T-cell (primary cell): ENCODE measurements at places on chromosomes 3 and 15.

DNA sequence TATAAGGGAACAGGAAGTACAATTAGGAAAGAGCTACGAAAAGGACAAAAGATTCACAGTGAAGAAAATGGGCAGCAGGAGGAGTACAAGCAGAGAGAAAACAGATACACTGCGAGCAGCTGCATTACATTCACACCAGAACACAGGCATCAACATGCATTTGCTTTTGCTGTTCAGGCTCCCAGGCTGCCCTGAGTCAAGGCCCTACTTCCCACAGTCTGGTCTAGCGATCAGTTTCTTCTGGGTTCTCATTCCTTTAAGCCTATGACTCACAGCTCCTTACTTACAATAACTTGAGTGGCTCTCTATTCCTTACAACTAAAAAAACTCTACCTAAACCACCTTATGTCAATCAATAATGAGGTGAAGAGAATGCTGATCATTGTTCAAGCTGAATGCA, 24.5 kb upstream of the ZNF445 start:
- no peak for DNase-seq

GRCh38 chr15:78347586-78348543, 7.7 kb downstream of the CRABP1 start:
- DNase-seq = no peak

GRCh38 chr15:31304751-31305365, 21.8 kb upstream of the KLF13 start:
- no peak for DNase-seq

GRCh38 chr3:105473521-105474223, 107.0 kb downstream of the ALCAM start:
- DNase-seq = no peak

- no peak for DNase-seq
Measured at GRCh38 chr15:26882112-26882511, 15.2 kb downstream of the GABRA5 start.

GRCh38 chr3:190617185-190617584, 103.3 kb downstream of the IL1RAP start:
- DNase-seq = no peak

DNA sequence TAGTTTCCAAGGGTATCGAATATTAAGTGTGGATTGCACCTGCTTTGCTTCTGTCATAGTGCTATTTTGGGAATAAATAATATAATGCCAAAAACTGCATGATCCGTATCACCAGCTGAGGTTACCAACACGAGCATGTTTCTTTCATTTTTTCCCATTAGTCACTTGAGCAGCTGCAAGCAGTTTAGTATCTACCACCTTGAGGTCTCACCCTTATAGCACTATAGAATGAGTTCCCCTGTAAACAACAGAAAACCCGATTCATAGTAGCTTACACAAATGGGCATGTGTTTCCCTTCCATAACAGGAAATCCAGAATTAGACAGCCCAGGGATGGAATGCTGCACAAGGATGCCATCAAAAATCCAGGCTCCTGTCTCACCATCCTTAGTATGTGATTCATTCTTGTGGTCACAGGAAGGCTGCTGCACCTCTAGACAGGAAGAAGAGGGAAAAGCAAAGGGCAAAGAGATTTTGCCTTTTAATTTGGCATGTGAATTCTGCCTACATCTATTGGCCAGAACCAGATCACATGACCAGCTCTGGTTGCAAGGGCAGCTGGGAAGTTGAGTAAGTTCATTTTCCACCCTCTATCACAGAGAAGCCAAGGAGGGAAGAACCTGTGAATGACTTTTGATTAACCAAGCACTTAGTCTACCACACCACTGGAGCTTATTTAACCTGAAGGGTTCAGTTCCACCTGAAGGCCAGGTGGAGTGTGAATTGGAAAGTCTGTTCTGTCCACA, 91.3 kb upstream of the SLC25A36 start:
- DNase-seq = no peak

GRCh38 chr15:98127586-98127985, 167.1 kb downstream of the ARRDC4 start:
- DNase-seq = no peak

GRCh38 chr3:40179016-40179415, 130.5 kb upstream of the EIF1B start:
- no peak for DNase-seq

DNA sequence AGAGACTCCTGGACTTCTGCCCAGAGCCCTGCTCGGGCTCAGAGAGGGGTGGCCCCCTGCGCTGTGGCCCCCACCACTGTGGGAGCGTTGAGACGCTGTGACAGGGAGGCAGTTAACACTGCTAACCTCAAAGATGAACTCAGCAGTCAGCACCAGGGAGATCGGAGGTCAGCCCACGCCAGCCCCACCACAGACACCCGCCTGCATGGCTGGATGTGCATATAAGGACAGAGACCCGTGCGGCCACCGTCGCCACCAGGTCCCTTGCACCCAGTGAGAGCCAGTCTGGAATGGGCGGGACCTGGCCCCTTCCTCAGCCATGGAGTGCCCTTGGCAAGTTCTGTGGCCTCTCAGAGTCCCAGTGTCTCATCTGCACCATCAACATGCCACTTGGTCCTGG, 48.5 kb upstream of the FURIN start:
- DNase-seq = no peak

DNA sequence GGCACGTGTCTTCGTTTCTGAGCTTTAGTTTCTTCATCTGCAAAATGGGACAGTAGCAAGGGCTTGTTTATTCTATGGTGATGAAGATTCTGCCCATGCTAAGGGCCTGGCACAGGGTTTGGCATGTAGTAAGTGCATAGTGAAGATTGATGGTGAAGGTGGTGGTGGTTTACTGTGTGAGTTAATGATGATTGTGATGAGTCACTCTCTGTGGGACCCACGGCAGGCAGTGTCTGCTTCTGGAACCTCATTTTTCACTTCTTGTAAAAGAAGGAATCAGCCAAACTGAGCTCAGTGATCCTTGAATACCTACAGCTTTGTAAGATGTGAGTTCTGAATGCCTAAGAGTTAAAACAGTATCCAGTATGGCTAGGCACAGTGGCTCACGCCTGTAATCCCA, 86.2 kb upstream of the LRTM1 start:
- DNase-seq = no peak

DNA sequence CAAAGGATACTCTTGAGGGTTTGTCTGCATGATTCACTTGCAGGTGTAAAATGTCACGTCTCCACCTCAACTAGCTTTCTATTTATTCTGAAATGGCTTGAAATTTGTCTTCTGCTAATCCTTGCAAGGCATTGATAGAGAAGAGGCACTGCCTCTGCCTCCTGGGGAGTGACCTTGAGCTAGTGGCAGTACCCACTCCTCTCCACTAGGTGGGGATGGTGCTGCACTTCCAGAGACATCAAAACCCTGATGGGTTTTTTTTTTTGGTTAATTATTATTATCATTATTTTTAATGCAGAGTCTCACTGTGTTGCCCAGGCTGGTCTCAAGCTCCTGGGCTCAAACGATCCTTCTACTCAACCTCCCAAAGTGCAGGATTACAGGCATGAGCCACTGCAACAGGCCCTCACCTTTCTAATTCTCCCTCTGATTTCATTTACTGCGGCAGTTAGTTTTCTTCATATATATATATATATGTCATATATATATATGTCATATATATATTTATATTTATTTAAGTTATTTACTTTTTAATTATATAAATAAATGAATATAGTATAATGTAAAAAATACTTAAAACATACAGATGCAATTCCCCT, 117.6 kb upstream of the EIF1B start:
- peak; percentile 34 for DNase-seq

- no peak for DNase-seq
Measured at GRCh38 chr3:3184876-3185275, 5.4 kb upstream of the CRBN start.

GRCh38 chr3:72820415-72820814, 27.8 kb downstream of the SHQ1 start:
- DNase-seq = no peak

DNA sequence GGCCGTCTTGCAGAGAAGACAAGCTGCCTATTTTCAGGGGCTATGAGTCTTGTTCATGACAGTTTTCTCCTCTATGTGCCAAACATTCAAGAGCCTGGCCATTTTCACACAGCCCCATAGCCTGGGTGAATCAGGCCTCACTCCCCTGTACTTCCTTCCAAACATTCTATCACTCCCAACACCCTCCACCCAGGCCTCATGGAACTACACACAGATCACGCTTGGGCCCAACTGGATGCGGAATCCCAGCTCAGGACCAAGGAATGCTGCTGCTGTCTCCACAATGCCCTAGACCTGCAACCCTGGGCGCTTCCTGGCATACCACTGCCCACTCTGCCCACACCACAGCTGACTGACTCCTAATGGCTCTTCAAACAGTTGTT, 39.4 kb upstream of the PCSK6 start:
- DNase-seq = no peak

DNA sequence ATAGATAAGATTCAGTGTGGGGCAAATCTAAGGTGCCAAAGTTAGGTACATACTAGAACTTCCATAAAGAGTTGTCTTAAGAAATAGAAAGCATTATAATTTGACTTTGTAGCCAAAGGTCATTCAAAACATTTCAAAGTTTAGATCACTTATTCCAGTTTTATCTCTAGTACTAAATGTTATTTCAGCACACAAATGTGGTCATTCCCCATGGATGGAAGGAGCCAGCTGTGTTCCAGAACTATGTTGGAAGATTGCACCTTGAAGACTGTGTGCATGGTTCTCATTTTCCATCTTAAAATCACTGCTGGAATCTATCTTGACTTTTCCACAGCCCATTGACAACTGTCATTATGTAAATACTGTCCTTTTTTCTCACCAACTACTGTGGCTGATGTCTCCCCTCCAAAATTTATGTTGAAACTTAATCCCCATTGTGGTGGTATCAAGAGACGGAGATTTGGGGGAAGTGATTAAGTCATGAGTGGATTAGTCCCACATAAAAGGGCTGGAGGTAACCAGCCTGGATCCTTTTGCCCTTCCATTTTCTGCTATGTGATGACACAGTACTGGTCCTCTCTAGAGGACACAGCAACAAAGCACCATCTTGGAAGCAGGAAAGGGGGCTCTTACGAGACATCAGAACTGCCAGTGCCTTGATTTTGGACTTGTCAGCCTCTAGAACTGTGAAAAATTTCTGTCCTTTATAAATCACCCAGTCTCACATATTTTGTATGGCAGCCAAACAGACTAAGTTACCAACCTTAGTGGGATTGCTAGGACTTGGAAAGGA, 24.0 kb downstream of the TGFBR2 start:
- no peak for DNase-seq

DNA sequence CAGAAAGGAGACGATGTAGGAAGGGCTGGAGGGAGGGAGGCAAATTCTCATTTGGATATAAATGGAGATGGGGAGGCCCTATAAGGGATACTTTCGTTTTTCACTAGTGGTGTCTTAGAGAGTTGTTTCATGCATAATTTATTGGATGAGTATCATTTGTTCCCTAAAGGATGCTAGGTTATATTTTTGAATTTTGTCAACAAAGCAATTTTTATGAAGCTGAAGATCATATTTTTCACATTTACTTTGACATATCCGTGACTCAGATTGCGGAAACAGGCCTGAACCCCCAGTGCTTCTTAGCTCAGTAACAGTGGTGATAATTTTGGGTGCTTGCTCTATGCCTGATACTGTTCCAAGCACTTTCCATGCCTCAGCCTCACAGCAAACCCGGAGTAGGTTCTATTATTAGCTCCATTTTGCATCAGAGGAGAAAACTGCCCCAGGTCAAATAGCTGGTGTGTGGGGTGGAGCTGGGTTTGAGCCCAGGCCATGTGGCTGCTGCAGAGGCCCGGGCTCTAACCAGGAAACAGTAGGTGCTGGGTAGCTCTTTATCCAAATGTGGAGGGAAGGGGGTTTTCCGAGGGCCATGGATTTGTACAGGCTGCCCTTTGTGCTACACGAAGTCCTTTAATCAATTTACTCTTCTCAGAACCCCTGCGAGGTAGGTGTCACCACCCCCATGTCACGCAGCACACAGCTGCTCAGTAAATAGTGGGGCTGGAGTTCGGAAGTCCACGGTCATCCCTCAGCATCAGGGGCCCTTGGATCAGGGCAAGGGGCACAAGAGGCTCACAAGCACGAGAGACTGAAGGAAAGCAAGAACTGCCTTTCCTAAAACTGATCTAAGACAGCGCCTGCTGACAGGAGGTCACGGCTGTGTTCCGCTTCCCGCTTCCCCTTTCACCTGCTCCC, 99.1 kb downstream of the SLC49A4 start:
- DNase-seq = no peak

- no peak for DNase-seq
Measured at GRCh38 chr15:54594115-54594514, 602.6 kb downstream of the RSL24D1 start.

- DNase-seq = no peak
Measured at GRCh38 chr3:12956316-12956660, 114.9 kb upstream of the RPL32 start.

DNA sequence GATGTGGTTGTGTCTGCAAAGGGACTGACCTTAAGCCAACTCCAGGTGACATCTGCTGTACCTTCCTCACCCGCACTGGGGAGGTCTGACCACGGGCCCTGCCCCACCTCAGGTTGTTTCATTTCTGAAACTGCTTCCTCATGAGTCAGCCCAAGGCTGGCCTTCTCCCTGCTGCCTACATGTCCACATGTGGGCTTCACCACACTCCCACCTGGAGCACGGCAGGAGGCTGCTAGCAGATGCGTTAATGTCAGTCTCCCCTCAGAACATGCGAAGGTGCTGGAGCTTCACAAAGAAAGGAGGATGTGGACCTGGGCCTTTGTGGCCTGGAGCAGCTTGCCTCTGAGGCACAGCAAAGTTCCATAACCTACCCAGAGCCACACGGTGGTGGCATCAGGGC, 69.4 kb upstream of the PLXNA1 start:
- no peak for DNase-seq

- no peak for DNase-seq
Measured at GRCh38 chr15:51387699-51388041, 46.2 kb downstream of the GLDN start.

DNA sequence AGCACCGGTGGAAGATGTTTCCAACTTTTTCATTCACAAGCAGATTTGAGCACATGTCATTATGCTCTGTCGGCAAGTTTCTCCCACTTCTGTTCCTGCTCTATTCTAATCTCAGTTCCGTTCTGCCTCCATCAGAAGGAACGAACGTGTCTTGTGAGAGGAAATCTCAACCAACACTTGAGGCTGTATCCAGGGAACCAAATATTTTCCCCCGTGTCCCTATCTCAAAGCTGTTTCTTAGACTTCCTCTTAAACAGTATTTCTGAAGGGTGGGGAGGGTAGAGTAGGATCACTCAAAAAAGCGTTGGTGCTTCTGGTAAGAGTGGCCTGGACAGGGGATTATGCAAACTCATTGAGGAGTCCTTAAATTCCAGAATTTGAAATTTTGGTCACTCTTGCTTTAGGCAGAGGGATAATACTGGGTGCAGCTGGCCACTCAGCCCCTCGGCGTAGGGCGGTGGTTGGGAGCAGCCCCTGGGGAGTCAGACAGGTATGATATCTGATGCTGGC, 54.9 kb downstream of the FRMD4B start:
- DNase-seq = no peak

GRCh38 chr3:134319931-134320330, 54.3 kb downstream of the AMOTL2 start:
- DNase-seq = no peak

DNA sequence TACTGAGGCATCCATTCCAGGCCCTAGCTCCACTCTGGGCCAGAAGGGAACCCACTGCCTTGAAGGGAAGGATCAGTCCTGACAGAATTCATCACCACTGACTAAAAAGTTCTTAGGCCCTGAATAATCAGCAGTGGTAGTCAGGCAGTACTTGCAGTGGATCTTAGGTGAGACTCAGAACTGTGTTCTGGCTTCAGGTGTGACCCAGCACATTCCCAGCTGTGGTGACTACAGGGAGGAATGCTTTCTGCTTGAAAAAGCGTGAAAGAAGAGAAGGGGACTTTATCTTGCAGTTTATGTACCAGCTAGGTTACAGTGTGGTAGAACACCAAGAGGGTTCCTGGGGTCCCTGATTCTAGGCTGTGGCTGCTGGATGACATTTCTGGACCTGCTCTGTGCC, 24.9 kb upstream of the AADACL2 start:
- DNase-seq = no peak
